Effector memory CD4-positive, alpha-beta T cell (primary cell): ENCODE measurements at places on chromosomes 5 and 9.

DNA sequence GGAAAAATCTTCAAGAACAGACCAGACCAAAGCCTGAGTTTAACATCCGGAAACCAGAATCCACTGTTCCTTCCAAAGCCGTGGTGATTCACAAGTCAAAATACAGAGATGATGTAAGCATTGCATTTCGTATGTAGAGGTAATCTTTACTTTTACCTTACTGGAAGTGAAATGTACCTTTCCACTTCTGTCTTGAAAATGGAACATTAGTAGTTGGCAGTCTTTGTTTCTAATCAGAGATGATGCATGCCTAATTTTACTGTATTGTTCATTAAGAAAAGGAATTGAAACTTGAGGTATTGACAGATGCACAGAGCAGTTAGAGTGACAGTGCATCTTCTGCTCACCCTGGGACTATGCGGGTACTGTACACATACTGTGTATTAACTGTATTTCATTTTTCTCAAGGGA lies 34.6 kb downstream of the HABP4 start:
- no peak for DNase-seq

- no peak for DNase-seq
Observed at GRCh38 chr5:10576121-10576789, 12.4 kb downstream of the ANKRD33B start.

- DNase-seq: no peak
Observed at GRCh38 chr5:10892147-10892910, 131.3 kb upstream of the DAP start.

- DNase-seq: no peak
Observed at GRCh38 chr5:126645132-126645531, 44.4 kb downstream of the PHAX start.

DNA sequence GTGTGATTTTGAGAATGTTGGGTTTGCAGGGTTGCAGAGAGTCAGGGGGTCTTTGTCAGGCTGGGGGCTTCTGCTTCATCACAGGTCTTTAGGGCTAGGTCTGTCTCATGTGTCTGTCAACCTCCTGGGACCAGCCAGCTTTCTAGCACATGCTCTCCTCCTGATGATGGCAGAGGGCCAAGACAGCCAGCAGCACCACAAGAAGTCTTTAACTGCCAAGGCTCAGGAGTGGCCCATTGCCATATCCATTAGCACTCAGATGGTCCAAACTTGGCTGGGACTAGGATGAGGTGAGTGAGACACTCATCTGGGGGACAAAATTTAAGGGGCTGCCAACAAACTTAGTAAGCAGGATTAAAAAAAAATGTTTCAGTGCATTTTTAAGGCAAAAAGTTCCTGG lies 384.2 kb upstream of the CDH10 start:
- DNase-seq: no peak

DNA sequence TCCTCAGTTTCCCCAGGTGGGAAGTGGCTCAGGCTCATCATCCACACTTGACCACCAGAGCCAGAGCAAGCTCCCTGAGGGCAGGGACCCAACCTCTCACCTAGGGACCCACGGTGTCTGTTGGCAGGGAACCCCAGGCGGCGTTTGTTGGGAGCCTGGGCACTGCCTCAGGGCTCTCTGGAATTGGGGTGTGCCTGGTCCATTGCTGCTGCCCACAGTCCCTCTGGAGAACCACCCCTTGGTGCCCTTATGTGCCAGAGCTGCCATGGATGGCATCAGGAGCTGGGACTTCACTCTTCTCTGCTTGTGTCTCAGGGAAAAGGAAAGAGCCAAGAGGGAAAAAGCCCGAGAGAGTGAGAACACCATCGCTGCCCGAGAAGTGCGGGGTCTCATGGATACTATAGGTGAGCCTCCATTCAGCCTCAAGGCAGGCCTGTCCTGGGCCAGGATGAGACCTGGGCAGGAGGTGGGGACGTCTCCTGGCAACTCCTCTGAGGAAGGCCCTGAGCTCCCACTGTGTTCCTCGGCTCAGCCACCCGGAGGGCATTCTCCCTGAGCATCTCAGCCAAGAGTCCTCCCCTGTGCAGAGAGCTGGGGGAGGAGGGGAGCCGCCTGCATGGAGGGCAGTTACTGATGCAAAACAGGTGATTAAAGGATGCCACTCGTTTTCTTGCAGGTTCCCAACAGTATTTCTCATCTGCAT lies 4.5 kb downstream of the CCDC180 start:
- DNase-seq: no peak

GRCh38 chr9:130548103-130548502 lies 31.3 kb upstream of the FUBP3 start:
- DNase-seq: no peak

- DNase-seq: no peak
Observed at GRCh38 chr5:137521246-137521645, 22.1 kb upstream of the SPOCK1 start.
